ENCODE measurements at places on chromosomes 2 and 18. TPM values are rescaled to one million over a fixed set of nuclear protein-coding genes. Genes with fewer than 3 reads are reported as not detected.

GRCh38 chr18:59148192-59148591 is 8.5 kb downstream of the SEC11C start:
- DNase-seq: no peak

GRCh38 chr2:230457073-230457768 is 41.2 kb downstream of the SP100 start:
- no peak for DNase-seq

DNA sequence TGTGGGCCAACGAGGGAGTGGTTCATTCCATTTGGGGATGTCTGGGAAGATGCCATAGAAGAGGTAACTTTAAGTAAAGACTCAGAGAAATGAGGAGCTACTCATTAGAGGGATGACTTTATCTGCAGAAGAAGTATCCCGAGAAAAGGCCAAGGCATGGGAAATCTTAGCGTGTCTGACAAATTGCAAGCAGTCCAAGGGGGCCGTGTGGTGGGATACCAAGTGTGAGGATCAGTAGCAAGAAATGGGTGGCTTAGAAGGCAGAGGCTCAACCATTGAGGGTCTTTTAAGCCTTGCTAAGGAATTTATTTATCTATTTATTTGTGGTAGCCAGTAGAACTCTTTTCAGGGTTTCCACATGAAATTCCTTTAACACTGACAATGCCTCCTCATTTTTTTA is 436.4 kb downstream of the RNF144A start:
- no peak for DNase-seq

GRCh38 chr2:8576525-8577167 is 105.2 kb upstream of the ID2 start:
- DNase-seq: no peak

DNA sequence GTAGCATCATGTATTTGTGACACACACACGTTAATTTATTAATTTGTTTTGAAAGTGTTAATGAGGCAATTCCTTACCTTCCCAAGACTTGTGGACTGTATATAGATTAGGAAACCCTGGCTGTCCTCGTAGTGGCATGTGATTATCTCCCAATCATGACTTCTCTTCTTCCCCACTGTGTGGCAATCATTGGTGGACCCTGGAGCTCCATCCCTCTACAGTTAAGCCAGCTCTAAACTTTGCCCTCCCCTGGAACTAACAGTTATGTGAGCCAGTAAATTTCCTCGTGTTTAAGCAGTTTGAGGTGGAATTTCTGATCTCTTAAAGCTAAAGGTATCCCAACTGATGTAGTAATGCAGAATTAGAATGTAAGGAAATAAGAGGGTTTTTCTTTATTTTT is 22.0 kb downstream of the GALNT1 start:
- DNase-seq: no peak

DNA sequence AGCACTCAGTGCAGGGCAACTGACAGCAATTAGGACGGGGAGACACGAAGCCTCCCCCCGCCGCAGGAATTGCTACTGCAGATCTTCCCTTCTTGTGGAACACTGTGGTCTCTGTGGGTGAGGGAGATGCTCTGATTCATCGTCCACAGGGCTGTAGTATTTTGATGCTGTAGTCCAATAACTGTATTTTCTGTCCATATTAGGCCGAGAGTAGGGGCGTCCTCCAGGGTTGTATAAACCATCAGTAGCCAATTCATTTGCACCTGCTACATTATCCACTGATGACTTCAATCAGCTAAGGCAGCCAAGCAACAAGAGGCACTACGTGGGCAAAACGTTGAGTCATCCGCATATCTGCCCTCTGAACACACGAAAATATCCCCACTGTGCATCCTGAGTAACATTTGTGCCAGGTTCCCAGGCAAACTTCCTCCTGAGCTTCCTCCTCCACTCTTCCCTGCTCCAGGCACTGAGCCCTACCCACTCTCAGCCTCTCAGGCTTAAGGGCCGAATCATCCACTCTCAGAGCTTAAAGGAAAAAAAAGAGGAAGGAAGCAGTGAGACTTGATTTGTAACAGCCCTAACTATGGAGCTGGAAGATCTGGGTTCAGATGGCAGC is 62.1 kb downstream of the LBH start:
- no peak for DNase-seq

DNA sequence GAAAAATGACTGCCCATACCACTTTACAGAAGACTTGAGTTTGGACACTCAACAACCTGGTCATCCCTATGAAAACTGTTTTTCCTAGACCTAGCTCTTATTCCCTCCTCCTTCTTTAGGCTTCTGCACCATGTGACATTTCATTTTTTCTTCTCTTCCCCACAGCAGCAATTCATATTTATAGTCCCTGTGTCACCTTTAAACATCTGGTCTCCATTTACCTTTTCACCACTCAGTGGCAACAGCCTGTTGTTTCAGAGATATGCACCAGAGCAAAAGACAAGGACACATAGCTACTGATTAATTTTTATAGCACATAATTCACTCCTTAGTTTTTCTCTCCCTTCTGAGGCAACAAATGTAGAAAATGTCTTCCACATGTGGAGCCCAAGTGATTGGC is 118.7 kb downstream of the RIT2 start:
- no peak for DNase-seq

DNA sequence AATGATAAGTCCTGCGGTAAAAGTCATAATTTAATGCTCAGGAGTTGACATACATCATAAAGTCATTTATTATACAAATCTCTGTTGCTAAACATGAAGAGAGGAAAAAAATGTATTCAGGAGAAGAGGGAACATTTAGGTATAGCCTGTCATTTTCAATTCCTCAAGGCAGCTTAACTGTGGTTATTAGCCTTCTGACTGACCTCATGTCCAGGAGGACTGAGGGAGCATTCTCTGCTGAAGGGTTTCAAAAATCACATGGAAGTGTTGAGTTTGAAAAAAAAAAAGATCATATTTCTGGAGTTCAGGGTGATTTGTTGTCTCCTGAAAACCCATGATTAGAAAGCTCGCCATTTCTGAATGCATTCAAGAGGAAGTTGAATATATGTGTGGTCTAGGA is 1371.1 kb upstream of the LRRTM1 start:
- no peak for DNase-seq

DNA sequence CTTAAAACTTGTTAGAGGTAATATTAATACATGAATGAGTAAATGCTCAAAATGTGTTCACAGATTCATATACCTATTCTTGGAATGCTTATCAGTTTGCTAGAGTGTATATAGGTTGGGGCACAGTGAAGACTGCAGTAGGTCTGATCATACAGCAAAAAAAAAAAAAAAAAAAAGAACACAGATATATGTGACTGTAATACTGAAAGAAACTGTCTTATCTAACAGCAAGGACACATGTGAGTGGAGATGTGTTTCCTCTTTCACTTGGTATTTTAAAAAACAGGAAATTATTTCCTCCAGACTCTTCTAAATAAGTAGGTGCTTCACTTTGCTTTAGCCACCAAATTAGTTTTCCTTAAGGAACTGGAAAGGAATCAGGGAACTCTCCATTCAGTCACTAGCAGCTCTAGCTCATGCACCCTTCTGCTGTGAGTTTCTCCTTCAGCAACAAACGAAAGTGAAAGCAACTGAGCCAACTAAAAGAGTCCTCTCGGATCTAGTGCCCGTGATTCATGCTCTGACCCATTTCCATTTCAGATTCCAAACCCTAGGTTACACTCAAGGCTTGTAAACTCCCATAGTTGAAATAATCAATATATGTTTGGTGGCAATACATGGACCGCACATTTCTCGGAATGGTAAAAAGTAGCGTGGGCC is 98.5 kb downstream of the DSEL start:
- DNase-seq: no peak

GRCh38 chr2:139000131-139000785 is 220.1 kb upstream of the NXPH2 start:
- DNase-seq: no peak

DNA sequence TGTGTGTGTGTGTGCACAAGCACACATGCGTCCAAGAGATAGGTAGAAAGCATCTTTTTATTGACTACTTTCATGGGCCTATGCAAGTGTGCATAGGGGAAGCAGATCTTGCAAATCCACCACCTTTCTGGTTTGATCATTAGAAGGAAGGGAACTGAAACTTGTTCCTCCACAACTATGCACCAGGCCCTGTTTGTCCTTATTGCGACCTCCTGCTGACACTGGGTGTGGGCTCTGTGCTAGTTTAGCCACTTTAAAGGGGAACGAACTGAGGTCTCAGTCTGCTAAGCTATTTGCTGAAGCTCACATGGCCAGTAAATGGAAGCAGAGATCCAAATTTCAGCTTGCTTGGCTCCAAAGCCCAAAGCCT is 32.1 kb upstream of the INSIG2 start:
- no peak for DNase-seq

DNA sequence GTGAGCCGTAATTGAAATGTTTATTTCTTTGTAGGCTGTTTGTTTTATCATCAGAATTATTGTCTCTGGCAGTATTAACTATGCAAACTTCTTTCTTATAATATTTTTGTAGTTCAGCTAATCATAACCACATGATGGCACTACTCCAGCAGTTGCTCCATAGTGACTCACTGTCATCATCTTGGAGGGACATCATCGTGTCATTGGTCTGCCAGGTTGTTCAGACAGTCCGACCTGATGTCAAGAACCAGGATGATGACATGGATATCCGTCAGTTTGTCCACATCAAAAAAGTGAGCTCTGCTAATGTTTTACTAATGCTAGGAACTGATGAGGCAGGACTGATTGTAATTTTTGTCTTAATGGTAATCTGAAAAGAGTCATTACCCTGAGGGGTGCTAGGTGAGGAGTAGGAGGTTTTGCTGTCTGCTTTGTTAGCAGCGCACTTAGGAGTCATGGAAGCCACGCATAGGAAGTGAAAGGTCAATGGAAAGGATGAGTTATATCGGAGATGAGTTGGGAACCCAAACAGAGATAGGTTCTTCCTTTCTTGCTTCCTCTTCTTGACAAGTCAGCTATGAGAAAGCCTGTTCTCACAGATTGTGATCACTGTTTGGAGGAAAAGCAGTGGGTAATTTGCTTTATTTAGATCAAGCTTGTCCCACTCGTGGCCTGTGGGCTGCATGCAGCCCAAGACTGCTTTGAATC is 49.2 kb downstream of the PIKFYVE start:
- DNase-seq: no peak

DNA sequence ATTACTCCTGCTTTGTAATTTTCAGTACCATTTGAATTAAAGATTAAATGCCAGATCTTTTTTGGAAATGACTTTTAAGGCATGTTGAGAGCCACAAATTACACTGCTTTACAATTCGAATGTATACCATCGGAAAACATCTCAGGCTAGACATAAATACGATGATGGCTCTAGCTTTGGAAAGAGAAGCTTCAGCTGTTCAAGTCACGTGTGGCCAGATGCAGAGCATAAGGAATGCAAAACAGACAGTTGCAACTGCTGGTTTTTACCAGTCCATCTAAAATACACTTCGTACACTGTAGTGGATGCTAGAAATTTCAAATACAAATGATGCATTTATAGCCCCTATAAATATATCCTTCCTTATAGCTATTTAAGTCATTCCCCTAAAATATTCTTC is 8.0 kb downstream of the ZNF516 start:
- DNase-seq: no peak

GRCh38 chr2:160505256-160505655 is 11.6 kb upstream of the RBMS1 start:
- no peak for DNase-seq

DNA sequence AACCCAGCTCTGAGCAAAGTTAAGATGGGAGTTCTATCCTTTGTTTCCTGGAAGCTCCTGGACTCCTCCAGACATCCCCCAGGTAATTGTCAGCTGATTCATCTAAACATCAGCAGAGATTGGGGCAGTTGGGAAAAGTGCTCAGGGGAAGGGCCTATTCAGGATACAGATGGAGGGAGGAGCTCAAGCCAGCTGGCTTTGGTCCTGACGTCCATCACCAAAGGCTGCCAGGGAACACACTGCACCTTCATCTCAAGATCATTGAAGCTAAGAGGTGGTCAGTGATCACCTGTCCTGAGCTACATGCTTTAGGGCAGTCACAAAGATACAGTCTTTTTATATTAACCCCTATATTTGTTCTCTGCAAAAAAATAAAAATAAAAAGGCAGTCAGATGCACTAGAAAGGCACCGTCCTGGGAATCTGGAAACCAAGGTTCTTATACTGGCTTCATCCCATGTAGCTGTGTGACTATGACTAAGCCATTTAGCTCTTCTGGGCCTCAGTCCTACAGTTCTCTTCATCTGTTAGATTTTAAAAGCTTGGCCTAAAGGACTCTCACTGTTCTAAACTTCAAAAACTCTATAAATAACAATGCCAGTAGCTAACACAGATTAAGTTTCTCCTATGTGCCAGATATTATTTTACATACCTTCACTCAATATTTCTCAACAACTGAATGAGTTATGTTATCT is 446.5 kb downstream of the BCL11A start:
- no peak for DNase-seq

GRCh38 chr2:208183972-208184705 is 5.7 kb downstream of the C2orf80 start:
- DNase-seq: no peak

The POMC gene
- polyA plus RNA-seq: 4.9 TPM

The CRYBA2 gene
- not detected for polyA plus RNA-seq

The GPR35 gene
- polyA plus RNA-seq: 3.0 TPM

The ITPRIPL1 gene
- 4.7 TPM for polyA plus RNA-seq

The BCL2 gene
- polyA plus RNA-seq: 25.6 TPM

The CAPN14 gene
- 0.07 TPM for polyA plus RNA-seq

The C18orf32 gene
- 33.7 TPM for polyA plus RNA-seq

The RIT2 gene
- polyA plus RNA-seq: 0.20 TPM

All from left renal pelvis (tissue), 4 donors.